T-helper 2 cell (primary cell): ENCODE measurements at places on chromosomes 5 and 9.

DNA sequence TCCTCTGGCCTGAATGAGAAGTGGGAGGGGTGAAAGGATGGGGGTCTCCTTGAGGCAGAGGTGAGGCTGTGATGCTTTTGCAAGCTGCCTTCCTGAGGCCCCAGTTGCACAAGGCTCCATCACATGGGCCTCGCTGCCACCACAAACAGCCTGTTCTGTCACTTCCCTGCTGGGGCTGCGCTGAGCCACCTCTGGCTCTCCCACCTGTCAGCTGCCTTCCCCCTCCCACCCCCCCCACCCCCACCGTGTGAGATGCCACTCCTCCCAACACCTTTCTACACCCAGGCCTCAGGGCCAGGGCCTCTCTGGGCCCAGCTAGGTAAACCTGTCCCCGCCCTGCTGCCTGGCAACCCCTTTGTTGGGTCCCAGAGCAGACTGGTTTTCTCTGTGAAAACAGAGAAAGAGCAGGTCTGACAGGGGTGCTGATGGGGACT is 4.5 kb upstream of the PDLIM4 start:
- no peak for DNase-seq

GRCh38 chr9:26375448-26375847 is 517.2 kb downstream of the CAAP1 start:
- DNase-seq: no peak

DNA sequence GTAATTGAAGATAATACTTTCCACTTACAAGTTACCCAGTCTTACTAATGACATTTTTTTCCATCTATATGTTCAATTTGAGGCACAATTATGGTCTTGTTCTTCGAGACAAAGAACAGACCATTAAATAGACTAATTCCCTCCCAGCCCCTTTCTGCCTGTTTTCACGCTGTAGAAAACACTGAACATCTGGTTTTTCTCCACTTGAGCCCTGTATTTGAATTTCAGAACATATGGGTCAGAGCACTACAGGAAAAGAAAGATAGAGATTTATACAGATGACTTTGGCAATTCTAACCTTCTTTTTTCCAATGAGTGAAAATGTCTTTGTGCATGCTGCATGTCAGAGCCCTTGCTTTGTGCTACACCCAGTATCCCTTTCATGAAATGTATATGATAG is 506.9 kb downstream of the LRRC70 start:
- DNase-seq: no peak

GRCh38 chr9:69155341-69156030 is 18.6 kb upstream of the TJP2 start:
- no peak for DNase-seq

DNA sequence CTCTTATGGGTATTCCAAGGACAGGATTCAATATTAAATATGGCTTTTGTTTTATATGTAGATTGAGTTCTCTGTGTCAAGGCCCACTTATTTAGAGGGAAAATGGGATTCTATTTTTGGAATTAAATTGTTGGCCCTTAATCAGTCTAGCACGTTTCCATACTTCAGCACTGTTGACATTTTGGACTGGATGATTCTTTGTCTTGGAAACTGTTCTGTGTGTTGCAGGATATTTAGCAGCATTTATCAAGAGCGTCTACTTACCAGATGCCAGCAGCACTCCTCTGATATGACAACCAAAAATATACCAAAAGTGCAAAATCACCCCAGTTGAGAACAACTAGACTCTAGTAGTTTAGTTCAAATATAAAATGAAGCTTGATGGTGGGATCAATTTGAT is 1027.0 kb upstream of the COX7C start:
- DNase-seq: no peak

DNA sequence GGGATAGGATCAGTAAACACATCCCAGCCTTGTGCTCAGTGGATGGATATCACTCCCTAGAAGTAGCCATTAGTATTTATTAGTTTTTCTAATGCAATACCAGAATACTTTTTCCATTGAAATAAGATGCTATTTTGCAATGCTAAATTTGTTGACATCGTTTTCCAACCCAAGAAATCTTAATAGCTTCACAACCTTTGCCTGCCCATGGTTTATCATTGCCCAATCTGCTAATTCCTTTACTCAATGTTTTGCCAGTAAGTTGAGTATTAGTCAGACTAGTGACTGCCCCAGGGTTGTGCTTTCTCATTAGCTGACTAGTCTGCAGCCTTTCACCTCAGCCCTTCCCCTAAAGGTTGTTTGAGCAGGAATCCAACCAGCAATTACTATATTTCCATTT is 62.9 kb downstream of the NREP start:
- DNase-seq: no peak

DNA sequence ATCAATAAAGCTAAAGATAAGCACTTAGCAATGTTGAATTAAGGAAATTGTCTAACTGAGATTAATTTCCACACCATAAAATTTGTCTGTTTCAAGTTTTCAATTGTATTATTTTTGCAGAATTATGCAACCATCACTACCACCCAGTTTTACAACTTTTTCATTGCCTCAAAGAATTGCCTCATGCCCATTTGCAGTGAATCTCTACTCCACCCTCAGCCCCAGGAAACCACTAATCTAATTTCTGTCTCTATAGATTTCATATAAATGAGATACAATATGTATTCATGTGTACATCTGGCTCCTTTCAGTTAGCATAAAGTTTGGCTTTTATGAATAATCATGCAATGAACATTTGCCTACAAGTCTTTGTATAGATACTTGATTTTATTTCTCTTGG is 72.9 kb downstream of the PTCD2 start:
- no peak for DNase-seq

DNA sequence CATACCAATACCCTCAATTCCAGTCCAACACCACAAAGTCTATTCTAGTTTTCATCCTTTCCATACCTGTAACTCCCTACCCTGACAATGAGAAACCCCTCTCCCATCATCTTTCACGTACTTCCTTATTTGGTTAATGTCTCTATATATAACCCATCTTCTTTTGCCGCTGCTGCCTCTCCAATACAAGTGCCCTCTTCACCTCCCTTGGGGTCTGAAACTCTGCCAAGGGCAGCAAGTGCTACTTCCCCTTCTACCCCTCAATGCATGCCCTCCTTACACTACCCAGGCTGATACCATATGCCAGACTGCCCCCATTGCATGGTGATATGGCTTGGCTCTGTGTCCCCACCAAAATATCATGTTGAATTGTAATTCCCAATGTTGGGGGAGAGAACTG is 24.4 kb upstream of the SMIM15 start:
- DNase-seq: no peak

DNA sequence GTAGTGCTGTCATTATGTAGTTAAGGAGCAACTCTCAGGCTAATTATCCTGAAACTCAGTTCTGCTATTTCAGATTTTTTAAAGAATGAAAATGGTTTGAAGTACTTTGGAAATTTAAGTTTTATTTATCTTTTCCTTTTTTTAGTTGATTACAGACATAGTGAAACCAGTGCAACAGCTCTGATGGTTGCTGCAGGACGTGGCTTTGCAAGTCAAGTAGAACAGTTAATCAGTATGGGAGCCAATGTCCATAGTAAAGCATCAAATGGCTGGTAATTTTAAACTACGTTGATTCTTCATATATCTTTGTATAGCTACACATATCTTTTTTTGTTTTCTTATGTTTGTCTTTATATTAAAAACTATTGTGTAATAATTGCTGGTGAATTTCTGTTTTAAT is 34.9 kb downstream of the YTHDC2 start:
- no peak for DNase-seq

- DNase-seq: no peak
These were observed 25.9 kb upstream of the BOD1 start for GRCh38 chr5:173642191-173642816.

DNA sequence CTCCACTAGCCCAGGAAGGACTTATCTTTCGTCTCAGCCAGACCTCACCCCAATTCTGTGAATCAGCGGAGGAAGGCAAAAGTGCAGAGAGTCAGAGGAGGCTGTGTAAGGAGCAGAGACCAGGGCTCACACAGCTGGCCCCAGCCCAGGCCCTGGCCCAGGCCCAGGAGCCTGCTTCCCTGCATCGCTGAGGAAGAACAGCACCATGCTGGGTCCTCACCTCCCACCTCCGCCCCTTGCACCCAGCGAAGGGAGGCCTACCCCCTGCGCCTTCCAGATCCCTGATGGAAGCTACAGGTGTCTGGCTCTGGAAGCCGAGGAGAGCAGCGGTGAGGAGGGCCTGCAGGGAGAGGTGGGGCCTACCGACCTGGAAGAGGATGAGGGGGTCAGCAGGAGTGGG is 22.3 kb upstream of the SYNPO start:
- no peak for DNase-seq

DNA sequence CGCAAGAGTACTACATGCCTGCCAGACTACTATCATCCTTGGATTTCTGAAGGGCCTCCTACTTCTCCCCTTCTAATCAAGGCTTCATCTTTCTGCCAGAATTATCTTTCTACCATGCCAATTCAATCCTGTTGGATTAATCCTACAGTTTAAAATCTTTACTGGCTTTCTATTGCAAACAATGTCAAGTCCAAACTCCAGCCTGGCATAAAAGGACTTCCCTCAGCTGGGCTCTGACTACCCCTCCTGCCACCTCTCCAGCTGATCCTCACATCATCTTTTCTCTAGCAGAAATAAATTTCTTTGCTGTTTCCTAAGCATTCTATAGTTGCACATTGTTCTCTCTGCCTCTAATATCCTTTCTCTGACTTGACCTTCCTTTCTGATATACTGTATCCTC is 119.7 kb upstream of the RAD23B start:
- DNase-seq: no peak

GRCh38 chr9:113913426-113914195 is 37.5 kb downstream of the ZNF618 start:
- no peak for DNase-seq

DNA sequence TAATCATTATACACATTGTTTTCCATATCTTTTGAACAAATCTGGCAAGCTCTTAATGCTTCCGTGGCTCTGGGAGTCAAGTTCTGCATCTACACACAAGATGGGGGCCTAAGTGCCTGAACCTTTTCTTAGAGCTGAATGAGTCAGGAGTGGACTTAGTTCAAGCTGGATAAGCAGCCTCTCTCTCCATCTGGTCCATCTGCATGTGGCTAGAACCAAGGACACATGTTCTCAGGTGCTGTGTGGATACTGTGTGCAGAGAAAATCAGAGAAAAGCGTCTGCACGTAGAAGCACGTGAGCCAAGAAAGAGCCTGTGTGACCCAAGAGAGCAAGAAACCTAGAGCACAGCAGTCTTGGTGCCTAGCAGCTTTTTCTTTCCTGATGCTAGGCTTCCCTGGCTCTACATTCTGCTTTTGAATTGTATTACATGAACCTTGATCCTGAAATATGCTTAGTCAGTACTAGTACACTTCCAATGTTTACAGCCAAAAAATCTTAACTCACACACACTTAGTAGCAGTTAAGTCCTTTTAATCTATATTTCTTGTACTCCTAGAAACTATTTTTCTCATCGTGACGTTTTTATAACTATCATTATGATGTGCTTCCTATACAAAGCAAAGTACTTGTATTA is 1798.9 kb downstream of the MAT2B start:
- no peak for DNase-seq

DNA sequence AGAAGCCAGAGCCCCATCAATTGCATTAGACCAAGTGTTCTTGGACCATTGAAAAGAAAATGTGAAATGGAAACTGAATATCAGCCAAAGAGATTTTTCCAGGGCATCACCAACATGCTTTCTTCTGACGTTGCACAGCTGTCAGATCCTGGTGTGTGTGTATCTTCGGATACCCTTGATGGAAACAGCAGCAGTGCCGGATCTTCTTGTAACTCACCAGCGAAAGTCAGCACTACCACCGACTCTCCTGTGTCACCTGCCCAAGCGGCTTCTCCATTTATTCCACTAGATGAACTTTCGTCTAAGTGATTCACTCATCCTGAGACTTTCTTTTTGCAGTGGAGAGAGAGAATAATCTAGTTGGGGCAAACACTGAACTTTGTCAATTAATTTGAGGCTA is 75.7 kb downstream of the PIP5K1B start:
- no peak for DNase-seq

DNA sequence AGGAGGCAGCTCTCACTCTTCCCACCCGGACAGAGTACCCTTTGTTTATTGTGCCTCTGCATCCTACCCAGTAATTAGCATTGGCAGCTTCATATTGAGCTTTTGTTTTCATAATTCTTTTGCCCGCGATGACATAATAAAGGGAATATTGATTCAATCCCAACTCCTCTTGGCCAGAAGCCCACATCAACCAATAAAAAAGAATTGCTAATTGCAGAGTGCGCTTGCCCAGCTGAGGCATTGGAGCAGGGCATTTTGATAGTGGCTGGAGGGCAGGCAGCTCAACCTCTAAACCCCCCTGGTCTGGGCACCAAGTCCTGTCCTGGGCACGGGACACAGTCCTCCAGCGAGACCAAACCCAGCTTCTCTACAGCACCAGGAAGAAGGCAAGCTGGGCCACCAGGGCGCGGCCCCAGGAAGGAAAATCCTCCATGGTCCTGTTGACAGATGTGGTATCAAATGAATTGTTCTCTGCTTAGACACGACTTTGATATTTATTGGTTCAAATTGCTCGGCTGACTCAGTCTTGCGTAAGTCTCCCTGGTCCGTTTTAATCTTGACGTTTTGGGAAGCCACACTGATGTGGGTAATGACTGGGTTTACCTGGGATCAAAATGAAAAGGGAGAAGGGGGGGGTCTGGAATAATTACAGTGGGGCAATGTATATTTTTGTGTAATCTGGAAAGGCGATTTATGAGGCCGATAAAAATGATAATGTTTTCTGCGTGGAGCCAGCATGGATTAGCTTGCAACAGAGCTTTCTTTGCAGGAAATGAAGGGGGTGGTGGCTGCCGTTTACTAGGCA is 220.7 kb upstream of the MSX2 start:
- DNase-seq: no peak

- DNase-seq: no peak
These were observed 4.0 kb downstream of the CCL27 start for GRCh38 chr9:34658461-34658860.

- no peak for DNase-seq
These were observed 184.6 kb upstream of the MAP1B start for GRCh38 chr5:71922584-71923106.

DNA sequence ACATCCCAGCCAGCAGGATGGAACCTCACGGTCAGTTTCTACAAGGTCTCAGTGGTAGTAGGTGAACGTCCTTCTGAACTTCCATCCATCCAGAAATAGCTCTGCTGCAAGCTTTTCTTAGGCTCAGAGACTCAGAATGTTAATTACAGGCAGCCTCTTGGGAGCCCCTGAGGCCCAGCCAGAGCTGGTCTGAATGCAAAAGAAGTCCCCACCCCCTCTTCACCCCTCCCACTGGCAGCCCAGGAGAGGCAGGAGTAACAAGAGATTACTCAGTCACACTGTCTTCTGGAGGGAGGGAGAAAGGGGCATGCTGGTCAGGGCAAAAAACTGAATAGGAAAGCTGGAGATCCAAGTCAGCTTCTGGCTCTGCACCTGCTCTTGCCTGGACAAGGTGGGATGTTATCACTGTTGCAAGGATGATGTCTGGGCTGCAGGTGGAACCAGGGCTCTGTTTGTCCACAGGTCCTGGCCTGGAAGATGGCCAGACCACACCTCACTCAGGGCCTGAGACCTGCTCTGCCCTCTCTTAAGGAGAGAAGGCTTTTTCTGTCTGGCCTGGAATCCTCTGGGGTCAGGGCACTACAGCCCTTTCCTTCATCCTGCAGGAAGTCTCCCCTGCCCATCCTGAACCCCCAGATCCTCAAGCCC is 9.1 kb downstream of the ENHO start:
- no peak for DNase-seq

- no peak for DNase-seq
These were observed 971.5 kb downstream of the EFNA5 start for GRCh38 chr5:106699198-106699597.
